Cardiac fibroblast (primary cell): ENCODE measurements at places on chromosomes 5 and 9.
A peak's percentile ranks its signal among the peaks of the same experiment; 100 is the strongest.

- DNase-seq = no peak
Measured at GRCh38 chr5:32680183-32680582, 30.9 kb upstream of the NPR3 start.

GRCh38 chr9:92179286-92180001 is 64.2 kb upstream of the SPTLC1 start:
- DNase-seq = no peak

- DNase-seq = peak; percentile 73
Measured at GRCh38 chr9:132669319-132669697, 475 bp downstream of the DDX31 start.

- DNase-seq = no peak
Measured at GRCh38 chr5:154244476-154244875, 53.9 kb downstream of the GALNT10 start.

DNA sequence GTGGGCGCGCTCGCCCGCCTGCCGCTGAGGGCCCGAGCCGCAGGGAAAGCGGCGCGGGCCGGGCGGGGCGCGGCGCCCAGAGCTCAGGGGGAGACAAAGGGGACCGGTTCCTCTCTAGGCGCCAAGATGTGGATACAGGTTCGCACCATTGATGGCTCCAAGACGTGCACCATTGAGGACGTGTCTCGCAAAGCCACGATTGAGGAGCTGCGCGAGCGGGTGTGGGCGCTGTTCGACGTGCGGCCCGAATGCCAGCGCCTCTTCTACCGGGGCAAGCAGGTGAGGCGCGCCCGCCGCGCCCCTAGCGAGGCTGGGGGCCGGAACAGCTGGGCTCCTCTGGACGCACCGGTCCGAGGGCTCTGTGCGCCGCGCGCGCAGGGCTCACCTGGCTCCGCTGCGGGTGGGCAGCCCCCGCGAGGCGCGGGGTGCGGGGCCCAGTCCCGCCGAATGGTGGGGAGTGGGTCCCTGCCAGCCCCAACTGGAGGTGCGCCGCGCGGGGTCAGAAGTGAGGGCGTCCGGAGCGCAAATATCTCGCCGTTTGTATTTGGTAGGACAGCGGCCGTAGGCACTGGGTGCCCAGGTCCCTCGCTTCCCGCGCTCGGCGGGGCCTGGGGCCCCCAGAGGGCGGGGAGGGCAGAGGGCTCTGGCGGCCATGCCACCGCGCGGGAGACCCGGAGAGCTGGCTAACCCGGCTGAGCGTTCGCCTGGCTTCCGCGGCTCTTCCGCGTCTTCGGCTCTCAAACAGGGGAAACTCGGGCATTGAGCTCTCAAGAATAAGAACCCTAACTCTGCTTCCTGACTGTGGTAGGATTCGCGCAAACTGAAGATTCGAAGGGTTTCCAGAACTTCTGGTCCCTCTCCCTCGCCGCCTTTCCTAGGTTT is 607 bp downstream of the UHRF2 start:
- peak; percentile 21 for DNase-seq

DNA sequence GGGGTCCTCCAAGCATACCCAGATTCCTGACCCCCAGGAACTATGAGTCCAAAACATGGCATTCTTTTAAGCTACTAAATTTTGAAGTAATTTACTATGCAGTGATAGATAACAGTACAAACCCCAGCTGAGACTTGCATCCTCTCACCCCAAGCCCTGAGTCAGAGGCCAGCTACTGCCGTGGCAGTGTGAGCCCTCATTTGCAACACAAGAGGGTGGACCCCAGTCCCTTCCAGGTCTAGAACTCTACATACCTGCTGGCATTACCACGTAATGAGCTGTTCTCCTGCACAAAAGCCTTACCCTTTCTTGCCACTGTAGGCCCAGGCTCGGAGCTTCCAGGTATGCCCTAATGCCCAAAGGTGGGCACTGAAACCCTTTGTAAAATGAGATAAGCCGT is 108.6 kb upstream of the ERCC6L2 start:
- DNase-seq = no peak
